EH (cell line): ENCODE measurements at places on chromosomes 3 and 15.

DNA sequence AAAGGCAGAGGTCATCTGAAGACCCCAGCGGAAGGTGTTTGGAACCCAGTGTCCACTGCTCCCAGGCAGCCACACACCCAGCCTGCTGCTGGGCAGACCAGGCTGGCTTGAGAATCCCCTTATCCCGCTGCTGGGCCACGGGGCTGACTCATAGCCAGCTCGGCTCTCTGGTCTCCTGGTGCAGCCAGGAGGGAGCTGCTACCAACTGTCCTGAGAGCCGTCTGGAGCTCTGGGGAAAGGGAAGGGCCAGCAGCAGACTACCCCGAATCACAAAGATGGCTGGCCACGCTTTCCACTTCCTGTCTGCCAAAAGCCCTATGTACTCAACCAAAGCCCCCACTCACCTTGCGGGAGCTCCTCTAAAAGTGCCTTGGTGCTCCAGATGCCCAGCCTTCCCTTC lies 38.3 kb downstream of the WHAMM start:
- no peak for DNase-seq

- DNase-seq, result no peak
Observed at GRCh38 chr3:130827486-130827885, 66.4 kb upstream of the ATP2C1 start.

- DNase-seq, result no peak
Observed at GRCh38 chr15:81032355-81032754, 31.6 kb downstream of the TLNRD1 start.

- peak; percentile 63 for DNase-seq
Observed at GRCh38 chr3:150388498-150389418, 19.3 kb upstream of the TSC22D2 start.

DNA sequence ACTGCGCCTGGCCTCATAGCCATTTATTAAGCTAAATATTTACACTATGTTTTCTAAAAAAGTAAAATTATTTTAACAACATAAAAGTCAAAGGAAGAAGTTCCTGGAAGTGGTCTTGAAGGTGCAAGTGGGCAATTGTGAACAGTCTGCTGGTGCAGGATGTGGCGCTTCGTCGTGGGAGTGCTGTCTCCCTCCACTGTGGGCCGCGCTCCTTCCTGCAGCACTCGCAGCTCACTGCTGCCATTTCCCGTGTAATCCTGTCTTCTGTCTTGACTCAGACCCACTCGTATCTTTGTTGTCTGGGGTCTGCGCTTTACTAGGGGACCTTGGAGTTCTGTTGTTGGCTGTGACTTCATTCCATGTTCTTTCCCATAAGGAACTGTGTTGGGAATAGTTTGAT lies 56.3 kb downstream of the APBA2 start:
- DNase-seq, result no peak
